ENCODE measurements at places on chromosomes 7 and 10. TPM values are rescaled to one million over a fixed set of nuclear protein-coding genes. Genes with fewer than 3 reads are reported as not detected.

The GARS1 gene
- 93.6 TPM for total RNA-seq

The HYAL4 gene
- total RNA-seq = not detected

The GUSB gene
- 29.6 TPM for total RNA-seq

The PIP4K2A gene
- total RNA-seq = 91.6 TPM

The DPYSL4 gene
- total RNA-seq = 5.4 TPM

The ADAM12 gene
- total RNA-seq = 8.7 TPM

The OR13A1 gene
- total RNA-seq = not detected

The RHOBTB1 gene
- total RNA-seq = 25.8 TPM

The FBXW4 gene
- 31.6 TPM for total RNA-seq

The HMX2 gene
- not detected for total RNA-seq

The UNC5B gene
- under 0.01 TPM for total RNA-seq

The CTNNA3 gene
- not detected for total RNA-seq

The CCL26 gene
- not detected for total RNA-seq

The GPNMB gene
- 1,045 TPM for total RNA-seq

The CHRM2 gene
- total RNA-seq = not detected

The TUBAL3 gene
- total RNA-seq = not detected

The CXCL12 gene
- 16.0 TPM for total RNA-seq

The FRMD4A gene
- total RNA-seq = 53.4 TPM

The WEE2 gene
- total RNA-seq = not detected

The IGFBP3 gene
- 1.0 TPM for total RNA-seq

The TUBB8 gene
- total RNA-seq = not detected

The SPDYE2 gene
- not detected for total RNA-seq

The BICC1 gene
- total RNA-seq = 5.3 TPM

The ATP5F1C gene
- total RNA-seq = 289 TPM

The MEIG1 gene
- total RNA-seq = 0.34 TPM

The GRM3 gene
- not detected for total RNA-seq

The LRIT1 gene
- total RNA-seq = not detected

The GIMAP8 gene
- not detected for total RNA-seq

The PPP1R9A gene
- 1.0 TPM for total RNA-seq

The MMRN2 gene
- not detected for total RNA-seq

The COL1A2 gene
- 77.1 TPM for total RNA-seq

The CALHM1 gene
- not detected for total RNA-seq

The PON1 gene
- total RNA-seq = under 0.01 TPM

The CPA1 gene
- not detected for total RNA-seq

The SPDYE6 gene
- total RNA-seq = not detected

The RSPH10B gene
- total RNA-seq = 0.15 TPM

The ZFYVE27 gene
- 36.0 TPM for total RNA-seq

The TMEM229A gene
- total RNA-seq = not detected

The GOT1 gene
- 38.9 TPM for total RNA-seq

The FOXI2 gene
- not detected for total RNA-seq

The CDHR1 gene
- total RNA-seq = under 0.01 TPM

The TRPV6 gene
- not detected for total RNA-seq

The UBE2H gene
- total RNA-seq = 40.7 TPM

The MRPL43 gene
- total RNA-seq = 68.7 TPM

The SORCS3 gene
- not detected for total RNA-seq

The VAX1 gene
- total RNA-seq = not detected

The GIMAP7 gene
- total RNA-seq = not detected

The SEMA3E gene
- total RNA-seq = not detected

The LRRN3 gene
- total RNA-seq = 0.73 TPM

The VIPR2 gene
- not detected for total RNA-seq

The PDE6C gene
- not detected for total RNA-seq

The ENTPD1 gene
- total RNA-seq = 1.7 TPM

The HECW1 gene
- total RNA-seq = not detected

The NPFFR1 gene
- total RNA-seq = not detected

The FMC1 gene
- 20.7 TPM for total RNA-seq

The GNAT3 gene
- total RNA-seq = not detected

Data from melanocyte of skin (primary cell).